ENCODE measurements at places on chromosomes 7 and 10.

DNA sequence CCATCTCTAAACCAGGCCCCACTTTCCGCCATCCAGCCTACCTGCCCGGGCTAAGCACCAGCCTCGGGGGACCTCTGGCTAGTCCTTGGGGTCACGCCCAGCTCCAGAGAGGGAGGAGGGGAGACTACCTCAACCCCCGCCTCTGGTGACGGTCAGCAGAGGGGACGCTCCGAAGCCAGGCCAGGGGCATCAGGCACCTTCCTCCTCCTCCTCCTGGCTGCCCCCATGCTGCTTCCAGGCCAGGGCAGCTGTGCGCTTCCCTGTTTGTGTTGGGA lies 4.0 kb upstream of the SMARCD3 start:
- DNase-seq: no peak

- DNase-seq: no peak
These were observed 248.5 kb downstream of the SFMBT2 start for GRCh38 chr10:7162331-7162730.

DNA sequence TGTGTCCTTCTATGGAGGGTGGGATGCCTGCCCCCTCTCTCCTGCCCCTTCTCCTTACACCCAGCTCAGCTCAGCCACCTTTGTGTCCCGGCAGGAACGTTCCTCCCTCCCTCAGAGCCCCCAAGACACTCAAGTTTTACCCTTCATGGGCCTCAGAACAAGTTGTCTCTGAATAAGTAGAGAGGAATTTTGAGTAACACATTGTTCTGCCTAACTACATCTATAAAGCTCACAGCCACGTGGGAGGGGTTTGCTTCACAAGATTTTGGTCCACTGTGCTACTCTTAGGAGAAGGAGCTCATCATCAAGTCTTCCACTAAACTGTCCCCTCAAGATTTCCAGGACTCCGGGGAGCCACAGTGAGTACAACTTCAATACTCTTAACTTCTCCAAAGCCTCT lies 51.6 kb upstream of the ZNF32 start:
- no peak for DNase-seq

GRCh38 chr7:22867003-22867402 lies 44.4 kb upstream of the TOMM7 start:
- no peak for DNase-seq

- no peak for DNase-seq
These were observed 696.7 kb downstream of the TNS3 start for GRCh38 chr7:46885167-46885566.

DNA sequence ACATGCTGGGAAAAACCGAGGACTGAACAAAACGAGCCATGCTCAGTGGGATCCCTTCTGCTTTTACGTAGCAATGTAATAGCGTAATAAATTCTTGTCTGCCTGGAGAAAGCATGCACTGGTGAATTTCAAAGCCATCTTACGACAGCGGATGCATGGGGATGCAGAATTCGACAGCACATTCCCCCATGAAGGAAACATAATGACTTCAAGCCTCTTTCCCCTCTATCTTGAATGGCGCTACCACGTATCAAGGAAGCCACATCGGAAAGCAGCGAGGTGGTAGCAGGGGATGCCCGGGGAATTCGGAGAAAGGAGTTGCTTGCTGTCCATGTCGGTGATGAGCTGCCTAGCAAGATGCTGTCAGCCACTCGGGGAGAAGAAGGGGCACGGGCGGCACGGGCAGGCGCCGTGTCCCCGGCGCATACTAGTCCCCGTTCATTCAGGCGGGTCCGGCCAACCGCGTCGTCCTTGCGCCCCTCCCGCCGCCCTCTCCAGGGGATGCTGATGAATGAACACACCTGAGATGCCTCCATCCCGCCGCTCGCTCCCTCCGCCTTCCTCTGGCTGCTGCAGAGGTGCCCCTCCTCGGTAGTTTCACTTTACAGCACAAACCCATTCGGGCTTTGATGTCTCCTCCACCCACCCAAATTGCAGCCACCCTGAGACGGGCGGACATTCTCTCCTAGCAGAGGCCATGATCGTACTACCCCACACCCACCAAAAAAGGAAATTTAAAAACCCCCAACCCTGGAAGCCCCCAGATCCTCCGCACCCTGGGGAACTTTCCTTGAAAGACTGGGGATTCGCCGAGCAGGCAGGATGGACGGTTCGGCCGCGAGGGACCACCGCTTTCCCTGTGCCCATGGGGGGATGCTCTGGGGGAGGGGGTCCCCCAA lies 644 bp downstream of the SORBS1 start:
- DNase-seq: peak; percentile 13

- no peak for DNase-seq
These were observed 23.8 kb downstream of the FGFBP3 start for GRCh38 chr10:91885362-91886079.

GRCh38 chr7:27106901-27107240 lies 4.4 kb upstream of the HOXA2 start:
- no peak for DNase-seq

DNA sequence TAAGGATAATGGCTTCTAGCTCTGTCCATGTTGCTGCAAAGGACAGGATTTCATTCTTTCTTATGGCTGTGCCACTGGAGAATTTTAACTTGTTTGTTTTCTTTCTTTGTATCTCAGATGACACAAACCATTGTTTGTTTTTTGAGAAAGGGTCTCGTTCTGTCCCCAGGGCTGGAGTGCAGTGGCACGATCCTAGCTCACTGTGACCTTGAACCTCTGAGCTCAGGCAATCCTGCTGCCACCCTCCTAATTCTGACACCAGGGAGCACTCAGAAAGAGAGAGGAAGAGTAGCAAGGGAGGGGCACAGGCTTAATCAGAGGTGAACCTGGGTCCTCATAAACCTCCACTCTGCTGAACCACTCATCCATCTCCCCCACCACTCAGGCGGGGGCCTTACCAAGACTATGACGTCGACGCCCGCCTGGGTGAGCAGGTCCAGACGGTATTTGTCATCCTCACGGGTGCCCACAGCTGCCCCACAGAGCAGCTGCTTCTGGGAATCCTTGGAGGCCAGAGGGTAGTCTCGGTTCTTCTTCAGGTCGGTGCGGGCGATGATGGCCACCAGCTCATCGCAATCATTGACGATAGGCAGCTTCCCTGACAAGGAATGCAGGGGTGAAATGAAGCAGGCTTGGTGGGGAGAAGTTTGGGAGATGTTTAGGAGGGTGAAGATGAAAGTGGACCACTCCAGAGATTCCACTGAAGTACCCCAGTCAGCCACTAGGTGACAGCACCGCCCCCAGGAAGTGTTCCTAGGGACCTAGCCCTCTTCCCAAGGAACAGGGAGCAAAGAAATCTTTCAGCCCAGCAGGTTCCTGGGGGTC lies 11.6 kb downstream of the IMPDH1 start:
- DNase-seq: peak; percentile 43

DNA sequence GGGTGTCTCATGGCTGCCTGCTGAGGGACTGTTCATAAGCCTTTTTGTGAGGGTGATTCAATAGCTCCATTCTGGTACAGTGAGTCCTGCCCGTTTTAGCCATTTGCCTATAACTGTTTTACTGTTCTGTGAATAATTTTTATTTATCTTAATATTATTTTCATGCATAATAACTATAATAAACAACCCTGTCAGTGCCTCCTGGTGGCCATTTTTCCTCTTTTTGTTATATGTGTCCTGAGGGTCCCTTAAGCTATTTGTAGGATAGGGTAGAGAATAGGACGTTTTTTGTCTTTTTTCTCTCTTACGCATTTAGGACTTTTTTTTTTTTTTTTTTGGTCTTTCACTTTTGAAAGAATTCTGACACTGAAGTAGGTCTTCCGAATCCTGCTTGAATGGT lies 2.9 kb downstream of the C1QL3 start:
- DNase-seq: no peak

DNA sequence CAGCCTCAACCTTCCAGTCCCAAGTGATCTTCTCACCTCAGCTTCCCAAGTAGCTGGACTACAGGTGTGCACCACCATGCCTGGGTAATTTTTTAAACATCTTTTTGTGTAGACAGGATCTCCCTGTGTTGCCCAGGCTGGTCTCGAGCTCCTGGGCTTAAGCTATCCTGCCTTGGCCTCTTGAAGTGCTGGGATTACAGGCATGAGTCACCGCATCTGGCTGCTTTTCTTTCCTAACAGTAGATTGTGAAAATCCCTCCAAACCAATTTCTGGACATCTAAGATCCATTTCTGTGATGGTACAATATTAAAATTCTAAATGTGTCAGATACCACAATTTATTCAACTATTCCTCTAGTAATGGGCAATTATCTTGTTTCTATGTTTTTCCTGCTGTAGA lies 38.7 kb downstream of the RAB18 start:
- DNase-seq: no peak

DNA sequence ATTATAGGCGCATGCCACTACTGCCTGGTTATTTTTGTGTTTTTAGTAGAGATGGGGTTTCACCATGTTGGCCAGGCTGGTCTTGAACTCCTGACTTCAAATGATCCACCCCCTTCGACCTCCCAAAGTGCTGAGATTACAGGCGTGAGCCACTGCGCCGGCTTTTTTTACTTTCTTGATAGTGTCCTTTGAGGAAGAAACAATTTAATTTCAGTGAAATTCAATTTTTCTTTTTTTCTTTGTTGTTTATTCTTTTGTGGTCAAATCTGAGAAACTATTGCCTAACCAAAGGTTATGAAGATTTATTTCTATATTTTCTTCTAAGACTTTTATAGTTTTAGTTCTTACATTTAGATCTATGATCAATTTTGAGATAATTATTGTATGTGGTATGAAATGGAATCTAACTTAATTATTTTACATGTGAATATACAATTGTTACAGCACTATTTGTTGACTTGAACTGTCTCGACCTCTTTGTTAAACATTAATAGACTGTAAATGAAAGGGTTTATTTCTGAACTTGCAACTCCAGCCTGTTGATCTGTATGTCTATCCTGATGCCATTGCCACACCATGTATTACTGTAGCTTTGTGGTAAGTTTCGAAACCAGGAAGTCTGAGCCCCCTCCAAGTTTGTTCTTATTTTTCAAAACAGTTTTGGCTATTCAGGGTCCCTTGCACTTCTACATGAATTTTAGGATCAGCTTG lies 19.8 kb upstream of the RASSF4 start:
- DNase-seq: peak; percentile 87

DNA sequence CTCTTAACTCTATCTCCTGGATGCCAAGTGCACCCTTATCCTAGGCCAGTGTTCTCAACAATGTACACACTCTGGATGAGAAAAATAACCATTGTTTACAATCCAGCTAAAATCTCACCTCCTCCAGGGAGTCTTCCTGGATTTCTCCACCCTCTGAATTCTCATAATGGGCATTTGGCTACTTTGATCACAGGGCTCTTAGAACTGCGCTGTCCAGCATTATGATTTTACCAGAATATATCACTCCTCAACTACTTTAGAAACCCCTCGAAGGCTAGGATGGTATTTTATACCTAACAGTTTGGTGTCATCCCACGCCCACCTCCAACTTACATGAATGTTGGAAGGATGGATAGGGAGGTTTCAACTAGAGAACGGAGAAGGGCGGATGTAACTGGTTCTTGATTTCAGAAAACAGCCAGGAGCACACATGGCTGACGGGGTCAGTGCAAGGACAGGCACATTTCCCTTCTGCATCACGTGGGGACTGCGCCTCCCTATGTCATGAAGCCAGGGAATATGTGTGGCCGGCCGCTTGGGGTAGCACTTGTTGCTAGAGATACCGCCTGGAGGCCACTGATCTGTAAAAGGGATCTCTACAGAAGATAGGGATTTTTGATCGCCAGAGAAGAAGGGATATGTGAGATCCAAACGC lies 1.2 kb upstream of the ATP6V0E2 start:
- peak; percentile 82 for DNase-seq

- DNase-seq: no peak
These were observed 22.9 kb downstream of the BTBD16 start for GRCh38 chr10:122293961-122294380.

DNA sequence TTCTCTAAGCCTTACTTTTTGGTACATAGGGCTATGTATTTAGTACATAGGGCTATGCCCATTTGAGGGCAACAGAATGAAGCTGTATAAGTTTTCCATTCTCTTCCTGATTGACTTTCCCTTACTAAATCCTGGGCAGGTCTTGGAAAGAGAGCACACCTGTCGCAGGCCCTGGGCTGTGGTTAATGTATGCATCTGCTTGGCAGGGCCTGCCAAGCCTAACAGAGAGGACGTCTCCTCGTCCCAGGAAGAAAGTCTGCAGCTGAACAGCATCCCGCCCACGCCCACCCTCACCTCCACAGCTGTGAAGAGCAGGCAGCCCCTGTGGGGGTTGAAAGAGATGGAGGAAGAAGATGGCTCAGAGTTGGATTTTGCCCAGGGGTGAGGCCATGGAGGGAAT lies 8.9 kb upstream of the PVRIG start:
- DNase-seq: no peak

GRCh38 chr7:70838292-70838907 lies 293.5 kb upstream of the GALNT17 start:
- no peak for DNase-seq

- DNase-seq: no peak
These were observed 95.9 kb downstream of the POLL start for GRCh38 chr10:101492205-101492604.

DNA sequence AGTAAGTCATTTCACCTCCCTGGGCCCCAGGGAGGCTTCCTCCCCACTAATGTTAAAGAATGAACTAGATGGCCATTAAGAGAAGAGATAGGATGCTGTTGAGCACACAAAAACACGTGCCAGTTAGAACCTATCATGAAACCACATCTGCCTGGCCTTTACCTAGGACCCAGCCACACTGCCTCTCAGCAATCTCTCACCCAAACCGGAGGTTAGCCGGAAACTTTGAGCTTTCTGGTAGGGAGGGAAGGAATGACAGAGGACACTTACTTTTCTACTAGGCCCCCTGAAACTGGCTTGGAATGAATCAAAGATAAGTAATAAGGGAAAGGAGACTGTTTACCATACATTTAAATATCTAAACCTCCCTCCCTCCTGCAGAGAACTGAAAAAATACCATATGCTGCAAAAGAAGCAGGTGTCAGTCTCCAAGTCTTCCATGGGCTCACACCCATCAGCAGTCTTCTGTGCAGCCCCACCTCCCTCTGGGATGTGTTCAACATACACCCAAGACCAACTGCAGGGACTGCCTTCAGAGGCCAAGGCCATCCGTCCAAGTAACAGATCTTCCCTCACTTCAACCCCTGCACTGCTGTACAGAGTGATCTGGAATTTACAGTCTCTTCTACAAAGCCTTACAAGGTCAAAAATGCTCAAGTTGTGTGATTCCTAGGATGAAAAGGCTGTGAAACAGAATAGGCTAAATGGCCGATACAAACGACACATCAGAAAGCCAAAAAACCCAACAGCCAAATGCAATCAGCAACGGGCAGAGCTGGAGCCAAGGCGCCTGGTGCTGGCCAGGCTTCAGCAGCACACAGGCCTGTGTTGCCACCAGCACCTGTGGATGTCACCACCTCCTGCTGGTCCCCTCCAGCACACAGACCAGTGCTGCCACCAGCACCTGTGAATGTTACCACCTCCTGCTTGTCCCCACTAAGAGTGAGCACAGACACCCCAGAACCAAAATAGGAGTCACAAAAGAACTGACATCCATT lies 42.4 kb downstream of the SORBS1 start:
- DNase-seq: no peak
